ENCODE measurements at places on chromosomes 1 and 21. TPM values are rescaled to one million over a fixed set of nuclear protein-coding genes. Genes with fewer than 3 reads are reported as not detected.

DNA sequence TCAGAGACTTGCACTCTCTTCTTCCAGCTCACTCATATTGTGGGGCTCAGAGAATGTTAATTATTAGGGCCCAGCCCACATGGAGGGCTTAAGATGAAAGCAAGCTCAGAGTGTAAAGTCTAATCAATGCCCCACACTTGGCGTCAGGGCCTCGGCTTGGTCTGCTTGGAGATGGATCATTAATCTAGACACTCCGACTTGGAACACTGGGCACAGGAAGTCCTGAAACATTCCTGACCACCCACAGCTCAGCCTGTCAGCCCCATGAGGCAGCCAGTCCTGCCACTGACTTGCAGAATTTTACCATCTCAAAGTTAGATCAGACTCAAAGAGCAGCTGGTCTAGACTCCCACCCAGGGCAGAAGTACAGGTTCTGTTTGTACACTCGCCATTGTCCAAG lies 69.8 kb upstream of the TRABD2B start:
- no peak for DNase-seq

Gene S100A16
- 355 TPM for polyA plus RNA-seq

Gene LIN28A
- polyA plus RNA-seq = not detected

- DNase-seq = no peak
Measured at GRCh38 chr1:4003846-4004505, 103.9 kb upstream of the C1orf174 start.

Gene SLC44A3
- polyA plus RNA-seq = 90.3 TPM

DNA sequence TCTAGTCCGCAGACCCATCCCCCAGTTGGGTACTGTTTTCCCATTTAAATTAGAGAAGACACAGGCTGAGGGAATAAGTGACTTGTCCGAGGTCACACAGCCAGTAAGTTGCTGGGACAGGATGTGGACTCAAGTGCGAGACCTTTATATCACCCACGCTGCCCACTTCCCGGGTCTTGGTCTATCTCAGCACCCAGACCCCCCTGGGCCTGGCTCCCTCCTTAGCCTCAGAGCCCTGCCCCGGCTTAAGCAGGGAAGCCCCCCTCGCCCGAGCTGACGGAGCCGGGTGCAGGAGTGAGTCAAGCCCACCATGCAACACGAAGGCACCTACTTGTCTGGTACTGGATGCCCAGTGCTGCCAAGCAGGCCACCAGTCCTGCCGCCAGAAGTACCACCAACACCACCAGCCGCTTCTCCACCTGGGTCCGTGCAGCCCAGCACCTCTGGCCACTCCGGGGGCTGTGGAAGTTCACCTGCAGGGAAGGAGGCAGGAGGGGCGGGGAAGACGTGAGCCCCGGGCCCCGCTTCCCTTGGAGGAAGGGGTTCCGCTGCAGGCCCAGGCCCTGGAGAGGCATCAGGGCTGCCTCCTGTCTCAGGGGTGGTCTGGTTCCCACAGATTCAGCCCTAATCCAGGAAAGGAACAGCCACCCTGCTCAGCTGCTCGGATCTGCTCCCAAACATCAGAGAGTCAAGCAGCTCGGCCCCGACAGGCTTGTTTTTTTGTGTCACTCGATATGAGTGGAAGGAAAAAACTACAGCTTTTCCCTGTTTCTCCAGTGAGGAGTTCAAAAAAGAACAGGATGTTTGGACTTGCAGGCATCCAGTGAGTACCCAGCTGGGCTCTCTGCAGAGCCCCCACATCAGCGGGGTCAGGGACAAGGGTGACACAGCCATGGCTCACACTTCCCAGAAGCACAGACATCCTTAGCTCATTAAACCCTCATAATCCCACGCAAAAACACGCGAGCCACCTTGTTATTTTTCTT lies 11.1 kb downstream of the ECE1 start:
- no peak for DNase-seq

DNA sequence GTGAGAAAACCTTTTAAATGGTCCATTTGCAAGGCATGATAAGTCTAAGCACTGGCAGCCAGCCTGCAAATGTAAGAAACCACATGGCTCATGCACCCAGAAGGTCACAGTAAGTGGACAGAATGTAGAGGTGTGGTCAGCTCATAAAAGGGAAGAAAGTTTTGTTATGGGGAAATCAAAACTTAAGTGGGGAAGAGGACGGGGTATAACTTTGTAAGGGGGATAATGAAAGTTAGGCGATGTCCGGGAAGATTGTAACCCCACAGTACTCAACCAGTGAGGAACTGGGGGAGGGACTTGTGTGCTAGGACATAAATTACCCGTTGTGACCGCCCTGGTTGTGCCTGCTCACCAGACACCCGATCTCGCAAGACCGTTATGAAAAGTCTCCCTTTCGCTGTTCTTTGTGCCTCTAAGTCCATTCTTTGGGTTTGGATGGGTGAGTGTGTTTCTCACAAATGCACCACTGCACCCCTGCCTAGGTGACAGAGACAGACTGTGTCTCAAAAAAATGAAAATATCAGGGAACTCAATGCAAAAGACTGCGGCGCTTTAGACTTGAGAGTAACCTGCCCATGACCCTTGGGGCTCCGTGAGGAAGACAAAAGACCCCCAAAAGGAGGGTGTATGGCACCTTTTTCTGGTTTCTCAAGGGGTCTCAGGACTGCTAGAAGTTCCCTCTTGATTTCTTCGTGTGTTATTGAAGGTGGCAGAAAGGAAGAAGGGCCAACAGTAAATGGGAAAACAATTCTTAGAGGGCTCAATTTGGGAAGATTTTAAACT lies 28.6 kb upstream of the ZNF496 start:
- no peak for DNase-seq

Gene FNDC5
- 5.5 TPM for polyA plus RNA-seq

Gene PLA2G5
- not detected for polyA plus RNA-seq

DNA sequence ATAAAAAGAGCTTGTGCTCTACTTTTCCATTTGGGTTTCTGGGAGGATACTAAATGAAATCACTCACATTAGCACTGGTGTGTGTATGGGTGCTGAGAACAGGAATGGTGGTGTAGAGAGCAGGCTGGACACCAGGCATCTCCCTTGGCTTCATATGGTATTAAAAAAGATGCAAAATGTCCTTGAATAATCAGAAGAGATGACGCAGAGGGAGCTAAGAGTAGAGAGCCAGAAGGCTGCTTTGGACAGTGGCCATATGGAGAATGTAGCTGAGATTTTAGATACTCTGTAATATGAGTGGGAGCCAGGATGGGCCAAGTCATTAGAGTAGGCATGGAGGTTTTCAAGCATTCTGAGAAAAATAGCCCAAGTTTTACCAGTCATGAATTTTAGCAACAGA lies 112.3 kb upstream of the ZRANB2 start:
- no peak for DNase-seq

DNA sequence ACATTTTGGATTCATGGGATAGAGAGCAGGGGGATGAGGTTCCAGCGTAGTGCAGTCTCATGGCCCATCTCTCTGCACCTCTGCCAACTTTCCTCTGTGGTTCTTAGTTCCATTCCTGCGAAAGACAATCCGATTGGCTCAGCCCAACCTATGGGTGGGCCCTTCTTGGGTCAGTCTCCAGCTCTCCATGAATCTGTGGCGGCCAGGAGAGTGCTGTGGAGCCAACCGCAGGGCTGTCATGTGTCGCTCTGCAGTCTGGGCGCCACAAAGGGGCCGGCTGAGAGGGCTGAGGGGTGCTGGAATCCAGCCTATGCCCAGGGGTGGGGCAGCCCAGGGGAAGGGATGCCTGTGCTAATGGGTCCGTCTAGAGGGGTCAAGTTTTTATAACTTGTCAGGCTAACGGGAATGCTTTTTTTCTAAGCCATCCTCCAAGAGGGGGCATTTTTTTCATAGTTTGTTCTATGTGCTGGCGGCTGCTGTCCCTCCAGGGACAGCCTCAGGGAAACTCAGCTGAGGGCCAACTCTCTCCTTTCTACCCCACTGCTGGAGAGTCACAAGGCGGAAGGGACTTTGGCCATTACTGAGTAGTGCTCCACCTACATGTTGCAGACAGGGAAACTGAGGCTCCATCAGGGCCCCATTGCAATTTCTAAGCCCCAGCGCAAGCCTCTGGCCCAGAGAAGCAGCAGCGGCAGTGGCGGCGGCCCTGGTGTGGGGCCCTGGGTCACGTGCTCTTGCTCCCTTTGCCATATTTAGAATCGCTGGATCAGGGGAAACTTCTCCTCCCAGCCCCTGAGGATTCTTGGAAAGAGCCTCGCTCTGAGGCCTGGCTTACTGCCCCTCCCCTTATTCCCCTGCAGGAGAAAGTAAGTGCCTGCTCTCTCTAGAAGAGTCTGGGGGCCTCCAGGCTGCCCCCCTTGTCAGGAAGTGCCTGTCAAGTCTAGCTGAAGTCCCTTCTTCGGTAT lies 23.4 kb downstream of the KCNQ4 start:
- peak; percentile 29 for DNase-seq

DNA sequence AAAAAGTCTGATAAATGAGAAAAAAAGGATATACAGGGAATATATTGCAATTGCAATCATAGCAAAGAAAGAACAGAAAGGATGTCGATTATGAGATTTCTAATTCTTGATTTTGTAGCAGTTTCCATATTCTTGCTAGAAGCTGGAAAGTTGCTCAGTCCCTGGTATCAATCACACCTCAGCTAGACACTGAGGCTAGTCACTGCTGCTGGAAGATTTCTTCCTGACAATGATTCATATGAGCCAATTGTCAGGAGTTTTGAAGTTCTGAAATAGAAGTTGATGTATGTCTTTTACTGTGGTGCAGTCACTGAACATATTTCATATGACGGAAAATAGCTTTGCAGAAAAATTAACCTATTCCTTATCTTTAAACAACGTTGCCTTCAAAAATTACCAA lies 208.4 kb upstream of the C1orf105 start:
- DNase-seq = no peak

Gene PGLYRP3
- not detected for polyA plus RNA-seq

- DNase-seq = no peak
Measured at GRCh38 chr1:47031059-47031458, 7.6 kb downstream of the CYP4X1 start.

GRCh38 chr1:184504040-184504954 lies 117.5 kb downstream of the C1orf21 start:
- no peak for DNase-seq

GRCh38 chr1:33048426-33048825 lies 11.7 kb upstream of the AK2 start:
- DNase-seq = no peak

Gene AMIGO1
- polyA plus RNA-seq = 1.3 TPM

- peak; percentile 86 for DNase-seq
Measured at GRCh38 chr1:28248273-28249012, 10.9 kb upstream of the SESN2 start.

Gene RHBDL2
- polyA plus RNA-seq = not detected

DNA sequence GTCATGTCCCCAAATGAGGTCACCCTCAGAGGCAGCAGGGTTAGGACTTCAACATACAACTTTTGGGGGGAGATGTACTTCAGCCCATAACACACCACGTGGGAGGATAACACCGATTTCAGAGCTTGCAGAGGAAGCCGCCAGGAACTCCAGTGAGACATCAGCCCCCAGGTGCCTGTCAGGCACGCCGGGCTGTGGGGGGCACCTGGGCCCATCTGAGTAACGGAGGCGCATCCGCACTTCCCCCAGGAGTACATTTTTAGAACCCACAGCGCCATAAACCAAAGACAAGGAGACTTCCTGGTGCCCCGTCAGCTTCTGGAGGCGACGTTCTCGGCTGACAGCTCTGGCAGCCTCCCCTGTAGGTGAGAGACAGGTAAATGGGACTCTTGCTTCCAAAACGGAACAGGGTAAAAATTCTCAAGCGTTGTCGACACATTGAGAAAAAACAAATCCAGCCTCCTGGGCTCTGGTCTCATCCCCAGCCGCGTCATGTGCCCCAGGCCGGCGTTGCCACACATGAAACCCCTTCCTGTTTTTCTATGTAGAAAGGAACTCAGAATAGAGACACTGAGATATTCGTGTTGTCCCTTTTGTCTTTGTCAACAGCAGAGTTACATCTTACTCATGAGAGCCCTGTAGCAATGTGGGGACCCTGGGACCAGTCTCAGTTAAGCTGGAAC lies 93.3 kb downstream of the PDE9A start:
- peak; percentile 18 for DNase-seq

DNA sequence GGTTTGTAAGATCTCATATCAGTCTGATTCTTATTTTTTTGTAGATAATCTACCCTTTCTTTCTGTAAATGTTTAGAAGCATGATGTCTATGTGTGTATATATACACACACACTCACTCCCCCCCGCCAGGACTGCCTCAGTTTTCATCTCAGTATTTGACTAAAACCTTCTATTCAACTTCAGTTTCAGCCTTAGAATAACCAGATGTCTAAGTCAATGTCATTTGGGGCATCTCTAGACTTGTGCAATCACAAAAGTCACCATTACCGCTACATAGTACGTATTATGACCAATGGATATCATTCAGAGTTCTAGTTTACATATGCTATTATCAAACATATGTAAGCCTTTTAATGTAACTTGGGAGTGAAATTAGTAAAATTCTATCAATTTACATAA lies 53.3 kb upstream of the BOLA1 start:
- DNase-seq = peak; percentile 1

GRCh38 chr1:29417971-29418370 lies 181.6 kb downstream of the PTPRU start:
- no peak for DNase-seq

Gene S100A11
- 551 TPM for polyA plus RNA-seq

Gene HMGN2
- 691 TPM for polyA plus RNA-seq

DNA sequence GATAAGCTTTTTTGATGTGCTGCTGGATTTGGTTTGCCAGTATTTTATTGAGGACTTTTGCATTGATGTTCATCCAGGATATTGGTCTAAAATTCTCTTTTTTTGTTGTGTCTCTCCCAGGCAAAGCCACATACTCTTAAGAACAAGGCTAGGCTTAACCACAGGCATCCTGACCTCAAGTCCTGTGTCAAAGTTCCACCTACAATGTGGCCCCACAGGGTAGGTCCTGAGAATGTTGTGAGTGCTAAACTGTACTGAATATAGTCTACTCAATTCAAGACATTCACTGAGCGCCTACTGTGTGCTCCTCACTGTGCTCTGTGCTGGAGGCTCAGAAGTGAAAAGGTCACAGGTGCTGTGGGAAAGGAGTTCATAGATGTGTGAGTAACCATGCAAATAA lies 20.6 kb downstream of the DDAH1 start:
- no peak for DNase-seq

GRCh38 chr1:201633811-201634210 lies 94.9 kb downstream of the NAV1 start:
- no peak for DNase-seq

Gene ZMYND12
- 0.89 TPM for polyA plus RNA-seq

Gene TCHH
- 0.27 TPM for polyA plus RNA-seq

DNA sequence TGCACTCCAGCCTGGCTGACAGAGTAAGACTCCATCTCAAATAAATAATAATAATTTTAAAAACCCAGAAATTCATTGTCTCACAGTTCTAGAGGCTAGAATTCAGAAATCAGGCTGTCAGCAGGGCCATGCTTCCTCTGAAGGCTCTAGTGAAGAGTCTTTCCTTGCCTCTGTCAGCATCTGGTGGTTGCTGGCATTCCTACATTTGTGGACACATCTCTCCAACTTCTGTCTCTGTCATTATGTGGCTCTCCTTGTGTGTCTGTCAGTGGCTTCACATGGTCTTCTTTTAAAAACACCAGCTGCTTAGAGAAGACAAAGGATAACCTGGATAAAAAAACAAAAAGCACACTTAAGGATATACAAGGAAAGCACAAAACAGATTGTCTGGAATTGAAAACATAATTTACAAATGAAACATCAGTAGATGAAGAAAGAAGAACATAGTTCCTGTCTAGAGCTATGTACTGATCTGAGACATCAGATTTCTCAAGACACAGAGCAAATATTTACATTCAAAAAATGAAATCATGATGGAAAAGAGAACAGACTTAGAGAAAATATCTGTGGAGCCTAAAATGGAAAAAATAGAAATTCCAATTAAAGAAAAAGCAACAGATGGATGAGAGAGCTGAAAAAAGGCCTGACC lies 32.7 kb upstream of the ASB17 start:
- DNase-seq = no peak

- peak; percentile 90 for DNase-seq
Measured at GRCh38 chr21:25801217-25802014, 66.6 kb downstream of the GABPA start.

Gene TNFAIP8L2
- 4.7 TPM for polyA plus RNA-seq

Measured in small intestine (tissue), 16 donors.